ENCODE measurements at places on chromosomes 5 and 9. TPM values are rescaled to one million over a fixed set of nuclear protein-coding genes. Genes with fewer than 3 reads are reported as not detected.

DNA sequence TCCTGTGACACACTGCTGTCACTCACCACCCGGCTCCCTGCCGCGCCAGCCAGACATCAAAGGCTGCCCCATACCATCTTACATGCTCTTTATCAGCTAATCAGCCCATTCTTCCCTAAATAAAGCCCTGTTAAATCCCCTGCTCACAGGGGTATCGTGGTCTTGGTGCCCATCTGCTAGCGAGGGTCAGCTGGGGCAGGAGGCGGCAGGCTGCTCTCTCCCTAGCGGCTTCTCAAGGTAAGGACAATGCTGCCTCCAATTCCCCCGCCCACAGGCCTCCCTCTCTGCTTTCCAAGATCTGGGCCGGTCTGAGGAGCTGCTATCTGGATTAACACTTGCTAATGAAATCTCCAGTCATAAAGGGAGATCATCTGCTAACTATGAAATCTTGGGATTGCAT, 26.8 kb downstream of the BARHL1 start:
- no peaks in the 10 kb centered on the region for H3K4me1 ChIP-seq
- DNase-seq, result no peak
- no peak overlapping the region for H3K27ac ChIP-seq
- H3K36me3 ChIP-seq, result peaks cover 33% of the 10 kb centered on the region
- no peak overlapping the region for H3K4me3 ChIP-seq

- DNase-seq, result peak; percentile 16
- no peaks in the 10 kb centered on the region for H3K4me1 ChIP-seq
- H3K27me3 ChIP-seq, result no peaks in the 10 kb centered on the region
- H3K27ac ChIP-seq, result no peak overlapping the region
- no peaks in the 10 kb centered on the region for H3K36me3 ChIP-seq
- H3K4me3 ChIP-seq, result no peak overlapping the region
Measured at GRCh38 chr9:99595796-99596195, 225.9 kb upstream of the NR4A3 start.

- no peaks in the 10 kb centered on the region for H3K36me3 ChIP-seq
- H3K4me3 ChIP-seq, result no peak overlapping the region
Measured at GRCh38 chr9:98603821-98604383, 104.8 kb downstream of the GABBR2 start.

DNA sequence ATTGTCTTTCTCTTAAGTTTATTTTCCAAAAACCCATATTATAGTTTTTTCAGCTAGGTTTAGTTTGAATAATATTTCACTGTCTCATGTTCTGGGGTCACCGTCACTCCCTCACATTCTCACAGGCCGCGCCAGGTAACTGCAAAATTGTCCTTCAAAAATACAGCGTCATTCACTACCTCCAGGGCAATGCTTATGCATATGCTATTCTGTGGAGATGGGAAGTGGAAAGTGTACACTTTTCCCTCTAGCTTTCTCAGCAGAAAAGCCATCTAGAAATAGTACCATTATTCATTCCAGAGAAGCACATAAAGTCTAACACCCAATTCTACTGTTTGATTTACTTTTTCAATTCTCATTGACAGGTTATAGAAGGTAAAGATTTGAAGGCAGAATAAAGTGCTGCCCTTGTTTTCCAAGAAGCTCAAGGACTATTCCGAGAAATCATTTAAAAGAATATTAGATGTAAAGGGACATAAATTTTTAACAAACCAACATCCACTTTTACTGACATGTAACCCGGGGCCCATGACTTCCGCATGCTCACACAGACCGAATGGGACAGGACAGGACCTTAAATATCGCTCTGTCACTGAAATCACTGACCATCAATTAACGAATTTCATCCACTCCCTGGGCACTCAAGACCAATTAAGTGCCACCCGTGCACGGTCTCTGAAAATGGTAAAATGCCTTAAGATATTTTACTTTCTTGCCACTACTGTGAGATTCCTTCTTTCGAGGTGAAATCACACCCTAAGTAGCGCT, 720 bp downstream of the NUDT12 start:
- no peaks in the 10 kb centered on the region for H3K36me3 ChIP-seq
- H3K27ac ChIP-seq, result peak overlapping the region; percentile 92
- H3K4me1 ChIP-seq, result peaks cover 3% of the 10 kb centered on the region
- peak overlapping the region; percentile 80 for H3K4me3 ChIP-seq
- no peak for DNase-seq
- H3K27me3 ChIP-seq, result no peaks in the 10 kb centered on the region

DNA sequence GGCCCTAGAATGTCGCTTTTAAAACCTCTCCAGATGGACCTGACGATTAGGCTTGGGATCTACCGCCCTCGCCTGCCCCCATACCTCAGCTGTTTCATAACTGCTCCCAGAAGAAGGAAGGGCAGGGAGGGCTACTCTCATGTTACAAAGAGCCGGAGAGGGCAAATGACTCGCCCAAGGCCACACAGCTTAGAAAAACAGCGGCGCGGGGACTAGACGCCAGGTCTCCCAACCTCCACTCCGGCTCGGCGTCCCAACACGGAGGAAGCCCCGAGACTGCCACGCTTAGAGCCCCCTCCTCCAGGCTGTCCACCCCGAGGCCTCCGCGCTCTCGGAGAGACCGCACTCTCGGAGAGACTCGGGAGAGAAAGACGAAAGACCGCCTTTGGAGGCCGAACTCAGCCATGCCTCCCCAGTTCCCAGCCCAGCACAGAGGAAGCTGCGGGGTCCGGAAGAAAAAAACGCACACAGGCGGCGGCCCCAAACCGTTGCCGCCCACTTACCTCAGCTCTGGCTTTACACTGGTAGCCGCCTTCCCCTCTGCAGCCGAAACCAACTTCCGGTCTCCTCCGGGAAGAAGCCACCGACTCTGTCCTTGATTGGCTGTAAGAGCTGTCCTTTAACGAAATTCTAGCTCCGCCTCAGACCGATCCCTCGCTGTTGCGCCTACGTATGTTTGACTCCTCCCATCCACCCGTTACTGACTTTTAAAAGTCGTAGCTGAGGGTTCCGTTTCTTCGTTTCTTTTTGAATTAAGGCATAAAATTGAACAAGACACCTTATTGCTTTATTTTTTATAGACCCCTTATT, at the start of gene MED7:
Gene MED7, minus strand, starts transcription at position 549 of the 810 bp plus-strand sequence. CDS start 3,434 bp downstream, outside the sequence.
- H3K4me1 ChIP-seq, result peaks cover 20% of the 10 kb centered on the region

GRCh38 chr9:6779417-6780241, 21.9 kb downstream of the KDM4C start:
- no peaks in the 10 kb centered on the region for H3K27me3 ChIP-seq
- peak overlapping the region; percentile 77 for H3K27ac ChIP-seq
- H3K4me3 ChIP-seq, result no peak overlapping the region
- DNase-seq, result no peak
- no peaks in the 10 kb centered on the region for H3K36me3 ChIP-seq

- H3K4me1 ChIP-seq, result no peaks in the 10 kb centered on the region
- DNase-seq, result no peak
- no peaks in the 10 kb centered on the region for H3K27me3 ChIP-seq
- H3K4me3 ChIP-seq, result no peak overlapping the region
Measured at GRCh38 chr5:88719434-88719833, 163.6 kb downstream of the MEF2C start.

GRCh38 chr9:122087406-122088200, 5.5 kb downstream of the TTLL11 start:
- H3K27ac ChIP-seq, result no peak overlapping the region
- DNase-seq, result no peak
- H3K4me3 ChIP-seq, result no peak overlapping the region
- H3K27me3 ChIP-seq, result peaks cover 3% of the 10 kb centered on the region
- peaks cover 9% of the 10 kb centered on the region for H3K4me1 ChIP-seq
- H3K36me3 ChIP-seq, result no peaks in the 10 kb centered on the region

- peaks cover 21% of the 10 kb centered on the region for H3K27me3 ChIP-seq
- H3K27ac ChIP-seq, result no peak overlapping the region
- no peaks in the 10 kb centered on the region for H3K36me3 ChIP-seq
Measured at GRCh38 chr9:136268735-136269134, 23.1 kb upstream of the QSOX2 start.

DNA sequence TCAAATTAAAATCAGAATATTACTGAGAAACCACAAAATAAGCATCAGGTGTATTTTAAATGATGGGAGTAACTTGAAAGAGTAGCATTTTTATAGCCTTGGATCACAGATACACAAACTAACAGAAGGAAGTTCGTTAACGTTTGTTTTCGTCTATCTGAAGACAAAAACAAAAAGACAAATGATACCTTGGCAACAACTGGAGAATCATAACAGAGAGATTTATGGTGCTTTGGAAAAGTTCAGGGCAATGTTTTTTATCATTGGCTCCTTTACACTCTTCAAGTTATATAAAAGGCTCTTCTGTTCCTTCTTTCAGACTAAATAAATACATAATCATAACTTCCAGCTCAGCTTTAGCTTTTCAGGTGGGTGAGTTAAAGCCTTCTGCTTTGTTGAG, 128.1 kb upstream of the VLDLR start:
- H3K4me3 ChIP-seq, result no peak overlapping the region
- H3K36me3 ChIP-seq, result no peaks in the 10 kb centered on the region
- H3K27me3 ChIP-seq, result no peaks in the 10 kb centered on the region
- H3K27ac ChIP-seq, result no peak overlapping the region
- no peak for DNase-seq

- H3K27ac ChIP-seq, result no peak overlapping the region
- H3K36me3 ChIP-seq, result no peaks in the 10 kb centered on the region
- no peak for DNase-seq
- H3K27me3 ChIP-seq, result no peaks in the 10 kb centered on the region
- H3K4me3 ChIP-seq, result no peak overlapping the region
Measured at GRCh38 chr5:2175041-2175440, 292.3 kb upstream of the IRX4 start.

Gene PCDHB6
- polyA plus RNA-seq, result 0.23 TPM

Gene RNF208
- polyA plus RNA-seq, result 5.3 TPM

Gene OR1N1
- polyA plus RNA-seq, result not detected

Gene TMEM215
- 0.02 TPM for polyA plus RNA-seq

Data from thymus (tissue), 14 donors.